ENCODE measurements at places on chromosomes 7 and 10.

DNA sequence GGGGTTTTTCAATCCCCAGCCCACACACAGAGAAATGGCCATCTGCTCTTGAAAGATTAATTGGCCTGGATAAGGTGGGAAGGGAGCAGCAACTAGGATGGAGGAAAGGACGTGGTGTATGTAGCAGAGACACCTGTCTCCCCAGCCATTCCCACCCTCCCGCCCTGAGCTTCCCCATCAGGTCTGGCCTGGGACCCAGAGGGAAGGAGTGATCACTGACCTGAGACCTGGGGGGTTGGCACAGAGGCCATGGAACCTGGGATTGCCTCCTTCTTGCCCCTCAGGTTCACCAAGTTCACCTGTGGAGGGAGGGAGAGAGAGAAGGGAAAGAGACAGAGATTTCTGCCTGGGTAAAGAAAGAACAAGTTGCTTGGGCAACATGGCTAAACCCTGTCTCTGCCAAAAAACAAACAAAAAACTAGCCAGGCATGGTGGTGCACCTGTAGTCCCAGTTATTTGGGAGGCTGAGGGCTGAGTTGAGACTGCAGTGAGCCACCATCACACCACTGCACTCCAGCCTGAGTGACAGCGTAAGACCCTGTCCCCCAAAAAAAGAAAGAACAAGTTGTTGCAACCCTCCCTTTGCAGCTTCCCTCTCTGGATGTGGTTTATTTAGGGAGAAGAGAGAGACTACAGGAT lies 11.3 kb upstream of the TRPV6 start:
- DNase-seq: no peak

DNA sequence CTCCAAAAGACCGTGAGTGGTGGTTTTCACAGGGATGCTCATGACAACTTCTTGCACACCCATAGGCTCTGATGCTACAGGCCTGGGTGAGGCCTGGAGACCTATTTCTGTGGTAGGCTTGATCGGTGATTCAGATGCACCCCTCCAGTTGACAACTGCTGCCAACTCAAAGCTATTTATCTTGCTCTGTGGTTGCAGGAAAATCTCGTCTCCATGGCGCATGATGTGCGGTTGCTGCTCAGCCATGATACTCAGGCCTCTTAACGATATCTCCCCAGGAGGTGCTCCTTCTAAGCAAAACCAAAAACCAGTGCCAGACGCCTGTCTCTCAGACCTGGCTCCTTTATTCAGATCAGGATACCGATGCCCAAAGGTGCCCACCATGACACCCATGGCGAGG lies 31.4 kb downstream of the C10orf90 start:
- no peak for DNase-seq

DNA sequence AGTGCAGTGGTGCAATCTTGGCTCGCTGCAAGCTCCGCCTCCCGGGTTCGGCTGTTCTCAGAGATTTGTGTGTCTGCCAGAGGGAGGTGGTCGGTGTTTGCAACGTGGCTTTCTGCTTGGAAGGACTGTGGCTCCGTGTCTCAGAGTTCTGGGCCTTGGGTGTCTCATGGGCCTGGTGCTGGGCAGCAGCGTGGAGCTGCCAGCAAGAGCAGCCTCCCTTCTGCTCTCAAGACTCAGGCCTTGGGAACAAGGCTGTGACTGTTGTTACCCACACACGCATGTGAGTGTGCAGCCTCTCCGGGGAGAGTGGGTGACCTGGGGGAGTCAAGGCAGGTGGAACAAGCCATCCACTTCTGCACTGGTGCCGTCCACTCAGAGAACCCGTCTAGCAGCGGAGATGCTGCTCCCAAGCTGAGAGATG lies 52.0 kb downstream of the VIPR2 start:
- DNase-seq: no peak

DNA sequence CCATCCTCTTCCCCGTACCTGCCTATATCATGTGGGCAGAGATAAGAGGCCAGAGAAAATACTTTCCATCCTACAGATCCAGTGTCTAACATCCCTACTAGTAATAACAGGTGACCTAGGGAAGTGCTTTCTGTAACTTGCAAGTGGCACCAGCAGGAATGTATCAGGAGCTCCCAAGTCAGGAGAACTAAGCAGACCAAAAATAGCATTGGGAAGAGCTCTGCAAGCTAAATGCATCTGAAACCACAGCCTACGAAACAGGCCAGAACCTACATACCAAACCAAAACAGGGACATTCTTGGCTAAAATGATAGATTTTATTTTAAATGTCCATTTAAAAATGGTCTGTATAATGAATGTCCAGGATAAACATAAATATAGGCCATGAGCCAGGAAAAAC lies 680.8 kb downstream of the PHTF2 start:
- no peak for DNase-seq

DNA sequence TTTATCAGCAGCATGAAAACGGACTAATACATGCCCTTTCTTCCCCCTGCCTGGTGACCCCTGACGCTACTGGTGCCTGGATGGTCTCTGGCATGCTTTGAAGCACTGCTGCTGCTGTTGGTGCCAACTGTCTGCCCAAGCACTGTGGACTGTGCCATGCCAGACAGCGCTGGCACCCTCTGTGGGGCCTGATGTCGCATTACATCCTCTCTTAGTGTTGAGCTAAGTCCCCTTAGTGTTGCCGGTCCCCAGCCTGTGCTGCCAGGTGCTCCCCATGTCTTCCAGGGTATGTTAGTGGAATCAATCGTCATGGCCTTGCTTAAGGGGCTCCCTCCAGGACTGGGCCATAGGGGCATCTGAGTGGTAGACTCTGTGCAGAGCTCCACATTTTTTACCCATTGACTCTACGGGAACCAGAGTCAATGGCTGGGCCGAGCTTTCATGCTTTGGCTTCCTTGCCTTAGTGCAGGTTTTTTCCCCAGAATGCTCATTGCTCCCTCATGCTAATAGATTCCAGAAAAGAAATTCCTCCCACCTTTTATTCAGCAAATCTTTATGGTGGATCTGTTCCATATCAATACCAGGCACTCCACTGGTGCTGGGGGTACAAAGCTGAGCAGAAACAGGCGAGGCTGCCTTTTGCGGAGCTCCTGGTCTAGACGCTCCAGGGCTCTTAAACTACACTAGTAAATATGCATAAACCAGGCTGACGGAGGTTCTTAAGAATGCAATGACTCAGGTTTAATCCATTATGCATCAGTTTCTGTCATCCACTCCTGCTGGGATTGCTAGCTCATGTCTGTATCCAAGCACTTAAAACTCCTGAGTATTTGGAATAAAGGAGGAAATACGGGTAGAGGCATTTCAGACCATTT lies 21.8 kb upstream of the MRC1 start:
- DNase-seq: no peak

DNA sequence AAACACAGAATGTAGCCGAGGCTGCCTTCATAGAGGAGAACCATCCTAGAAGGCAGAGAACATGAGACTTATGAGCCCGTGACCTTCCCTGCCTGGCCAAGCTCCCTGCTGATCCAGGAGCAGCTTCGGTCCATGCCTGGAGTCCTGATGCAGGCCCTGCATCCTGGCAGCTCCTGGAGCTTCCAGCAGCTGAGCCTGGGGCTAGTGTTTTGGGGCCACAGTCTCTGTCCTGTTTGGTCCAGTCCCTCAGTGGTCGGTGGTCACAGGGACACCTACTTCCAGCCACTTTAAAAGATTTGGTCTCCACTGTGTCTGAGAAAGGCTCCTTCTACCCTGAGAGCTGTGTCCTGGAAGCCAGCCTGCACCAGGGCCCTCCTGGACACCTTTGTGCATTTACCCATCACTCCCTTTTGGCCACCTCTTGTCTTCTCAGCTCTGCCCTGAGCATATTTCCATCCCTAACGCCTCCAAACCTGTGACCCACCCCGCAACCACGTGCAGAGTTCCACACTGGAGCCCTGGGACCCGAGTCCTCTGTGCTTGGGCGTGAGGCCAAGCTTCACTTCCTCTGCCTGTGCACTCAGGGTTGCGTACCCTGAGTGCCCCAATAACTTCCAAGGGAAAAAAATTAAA lies 315.2 kb upstream of the ZNF32 start:
- no peak for DNase-seq

- DNase-seq: no peak
Measured at GRCh38 chr7:37491919-37492694, 43.4 kb upstream of the ELMO1 start.

DNA sequence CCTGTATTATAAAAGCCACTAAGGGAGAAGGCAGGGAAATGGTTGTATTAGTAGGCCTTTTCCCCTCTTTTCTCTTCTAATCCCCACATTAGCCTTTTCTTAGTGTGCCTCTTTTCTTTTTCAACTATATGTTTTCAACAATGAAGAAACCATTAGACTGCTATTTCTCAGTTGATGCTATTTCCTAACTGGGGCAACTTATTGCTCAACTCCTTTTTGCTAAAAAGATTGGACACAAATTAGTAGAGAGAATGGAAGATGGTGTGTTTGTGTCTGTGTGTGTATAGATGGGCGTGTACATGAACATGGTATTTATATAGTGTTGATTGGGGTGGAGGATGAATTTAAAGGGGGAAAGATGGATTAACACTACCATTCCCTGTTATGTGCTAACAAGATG lies 28.4 kb downstream of the TBC1D12 start:
- no peak for DNase-seq

DNA sequence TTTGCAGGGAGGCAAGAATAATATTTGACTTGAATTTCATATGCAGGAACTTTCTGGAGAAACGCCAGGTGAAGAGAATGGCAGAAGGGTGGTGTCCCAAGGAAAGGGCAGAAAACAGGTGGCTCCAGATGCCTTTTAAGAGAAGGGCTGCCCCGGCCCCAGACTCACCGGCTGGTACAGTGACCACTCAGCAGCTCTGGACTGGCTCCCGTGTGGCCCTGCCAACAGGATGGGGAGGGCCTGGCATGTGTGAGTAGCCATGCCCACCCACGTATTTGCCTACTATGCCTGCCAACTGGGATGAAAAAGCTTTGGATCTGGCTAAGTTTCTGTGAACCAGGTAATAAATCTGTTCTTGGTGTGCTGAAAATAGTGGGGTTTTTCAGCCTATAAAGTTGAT lies 159.5 kb downstream of the PRKAG2 start:
- no peak for DNase-seq
